AG04450 (cell line): ENCODE measurements at places on chromosomes 6 and 20.

GRCh38 chr6:117555882-117556498 lies 46.3 kb downstream of the GOPC start:
- no peak for DNase-seq

- no peak for DNase-seq
Observed at GRCh38 chr6:151805286-151805840, 2.1 kb upstream of the ESR1 start.

- no peak for DNase-seq
Observed at GRCh38 chr6:69019832-69020231, 384.8 kb downstream of the ADGRB3 start.

GRCh38 chr20:11143481-11143880 lies 469.7 kb upstream of the JAG1 start:
- no peak for DNase-seq

- DNase-seq = no peak
Observed at GRCh38 chr6:123417535-123417934, 219.2 kb downstream of the TRDN start.

- DNase-seq = no peak
Observed at GRCh38 chr6:72535124-72535523, 86.7 kb upstream of the KCNQ5 start.

- no peak for DNase-seq
Observed at GRCh38 chr20:34888468-34888867, 12.1 kb downstream of the ACSS2 start.

- DNase-seq = no peak
Observed at GRCh38 chr20:62772103-62772611, 24.1 kb upstream of the MRGBP start.

- DNase-seq = peak; percentile 29
Observed at GRCh38 chr20:24160563-24161281, 172.1 kb upstream of the GGTLC1 start.

- DNase-seq = no peak
Observed at GRCh38 chr20:17142666-17143065, 84.2 kb upstream of the PCSK2 start.

GRCh38 chr6:151392427-151392826 lies 1.1 kb upstream of the ZBTB2 start:
- DNase-seq = no peak

GRCh38 chr20:34954904-34955230 lies 739 bp downstream of the GSS start:
- DNase-seq = no peak

DNA sequence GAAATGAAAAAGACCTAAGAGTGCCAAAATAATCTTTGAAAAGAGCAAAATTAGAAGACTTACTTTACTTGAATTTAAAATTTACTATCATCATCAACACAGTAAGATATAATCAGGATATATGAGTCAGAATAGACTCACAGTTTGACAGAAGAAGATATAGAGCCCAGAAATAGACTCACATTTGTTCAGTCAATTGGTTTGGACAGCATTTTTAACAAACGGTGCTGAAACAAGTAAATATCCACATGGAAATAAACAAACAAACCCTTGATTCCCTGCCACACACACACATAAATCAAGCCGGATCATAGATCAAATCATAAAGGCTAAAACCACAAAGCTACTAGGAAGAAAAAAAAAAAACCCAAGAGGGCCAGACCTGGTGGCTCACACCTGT lies 291.1 kb downstream of the ADGRG6 start:
- DNase-seq = no peak

DNA sequence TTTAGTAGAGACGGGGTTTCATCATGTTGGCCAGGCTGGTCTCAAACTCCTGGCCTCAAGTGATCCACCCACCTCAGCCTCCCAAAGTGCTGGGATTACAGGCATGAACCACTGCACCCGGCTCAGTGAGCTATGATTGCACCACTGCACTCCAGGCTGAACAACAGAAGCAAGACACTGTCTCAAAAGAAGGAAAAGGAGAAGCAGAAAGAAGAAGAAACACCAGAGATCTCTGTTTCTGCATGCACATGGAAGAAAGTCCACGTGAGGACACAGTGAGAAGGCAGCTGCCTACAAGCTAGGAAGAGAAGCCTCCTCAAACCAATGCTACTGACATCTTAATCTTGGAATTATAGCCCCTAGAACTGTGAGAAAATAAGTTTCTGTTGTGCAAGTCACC lies 16.0 kb downstream of the ECT2L start:
- DNase-seq = no peak

GRCh38 chr20:36334281-36335205 lies 28.4 kb downstream of the DLGAP4 start:
- no peak for DNase-seq

DNA sequence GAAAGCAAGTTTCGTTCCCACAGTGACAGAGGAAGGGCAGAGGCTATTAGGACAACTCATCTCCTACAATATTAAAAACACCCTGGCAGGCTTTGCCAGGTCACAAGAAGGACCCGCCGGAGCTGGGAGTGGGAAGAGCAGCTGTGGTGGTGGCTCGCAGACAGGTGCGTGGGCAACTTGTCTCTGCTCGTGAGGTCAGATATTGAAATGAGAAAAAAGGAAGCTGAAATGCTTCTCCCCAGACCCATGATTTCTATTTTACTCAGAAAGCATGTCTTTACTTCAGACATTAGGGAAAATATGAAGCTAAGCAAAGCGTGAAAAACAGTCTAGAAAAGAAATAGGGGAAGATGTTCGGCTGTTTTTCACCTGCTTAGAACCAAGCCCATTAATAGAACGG lies 166.3 kb upstream of the EEF1E1 start:
- no peak for DNase-seq

DNA sequence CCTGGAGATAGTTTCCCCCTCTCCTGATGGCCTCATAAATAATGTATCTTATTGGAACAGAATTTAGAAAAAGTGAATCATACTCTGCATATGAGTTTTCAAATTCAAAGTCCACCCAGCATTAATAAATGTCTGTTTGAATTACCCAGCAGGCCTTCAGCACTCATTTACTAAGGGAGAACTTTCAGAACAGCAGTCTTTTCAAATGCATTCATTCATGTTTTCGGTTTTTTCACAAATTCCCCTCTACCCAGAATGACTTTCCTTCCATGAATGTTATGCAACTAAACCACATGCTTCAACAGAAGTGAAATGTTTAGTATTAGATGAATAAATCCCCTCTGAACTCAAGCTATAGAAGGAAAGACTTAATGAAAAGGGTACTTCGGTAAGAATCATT lies 92.4 kb downstream of the RTN4IP1 start:
- no peak for DNase-seq

- no peak for DNase-seq
Observed at GRCh38 chr6:129920103-129920798, 59.1 kb upstream of the TMEM244 start.

GRCh38 chr20:3782597-3782996 lies 1.3 kb upstream of the SPEF1 start:
- DNase-seq = no peak

GRCh38 chr6:53999088-53999755 lies 112.0 kb upstream of the MLIP start:
- no peak for DNase-seq

GRCh38 chr20:18638768-18639167 lies 50.9 kb downstream of the DTD1 start:
- no peak for DNase-seq

GRCh38 chr6:5087389-5087788 lies 2.2 kb downstream of the PPP1R3G start:
- no peak for DNase-seq

- DNase-seq = no peak
Observed at GRCh38 chr6:85506441-85507093, 56.7 kb downstream of the NT5E start.

- no peak for DNase-seq
Observed at GRCh38 chr20:19008497-19008896, 194.9 kb downstream of the SCP2D1 start.

- peak; percentile 33 for DNase-seq
Observed at GRCh38 chr20:24917797-24918578, 31.1 kb upstream of the CST7 start.

GRCh38 chr6:157514659-157515496 lies 133.9 kb downstream of the ZDHHC14 start:
- DNase-seq = no peak

DNA sequence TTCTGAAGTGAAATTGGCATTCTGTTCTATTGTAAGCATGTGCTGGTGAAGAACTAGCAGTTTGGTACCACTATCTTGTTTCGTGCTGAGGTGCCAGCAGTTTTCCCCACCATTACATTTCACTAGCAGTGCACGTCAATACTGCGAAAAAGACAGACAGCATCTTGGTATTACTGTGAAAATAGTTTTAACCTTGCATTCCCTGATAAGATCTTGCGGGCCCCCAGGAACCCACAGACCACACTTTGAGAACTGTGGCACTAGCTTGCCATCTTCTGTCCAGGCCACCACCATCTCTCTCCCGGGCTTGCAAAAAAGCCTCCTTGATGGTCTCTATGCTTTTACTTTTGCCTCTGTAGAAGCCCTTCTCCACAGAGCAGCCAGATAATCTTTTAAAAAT lies 185.7 kb downstream of the BACH2 start:
- DNase-seq = no peak

DNA sequence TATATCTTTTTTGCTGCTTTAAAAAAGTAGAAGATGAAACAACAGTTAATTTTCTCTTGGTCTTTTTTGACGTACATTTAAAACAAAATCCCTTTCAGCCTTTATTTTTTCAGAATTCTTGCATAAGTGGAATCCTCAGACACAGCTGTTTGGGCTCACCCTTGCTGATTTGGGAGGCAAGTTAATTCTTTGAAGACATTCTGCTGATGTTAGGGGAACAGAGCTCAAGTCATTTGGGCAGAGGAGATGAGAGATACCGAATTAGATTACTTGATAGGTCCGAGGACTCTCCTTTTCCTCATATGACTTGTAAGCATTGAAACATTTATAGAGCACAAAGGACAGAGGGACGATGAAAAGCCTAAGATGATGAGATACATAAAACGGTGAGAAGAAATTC lies 567.9 kb upstream of the CITED2 start:
- no peak for DNase-seq

- no peak for DNase-seq
Observed at GRCh38 chr6:84575264-84575663, 189.1 kb downstream of the TBX18 start.

- no peak for DNase-seq
Observed at GRCh38 chr6:166667796-166668610, 41.0 kb upstream of the RPS6KA2 start.

- DNase-seq = no peak
Observed at GRCh38 chr6:11149551-11149950, 38.0 kb upstream of the ERVFRD-1 start.

DNA sequence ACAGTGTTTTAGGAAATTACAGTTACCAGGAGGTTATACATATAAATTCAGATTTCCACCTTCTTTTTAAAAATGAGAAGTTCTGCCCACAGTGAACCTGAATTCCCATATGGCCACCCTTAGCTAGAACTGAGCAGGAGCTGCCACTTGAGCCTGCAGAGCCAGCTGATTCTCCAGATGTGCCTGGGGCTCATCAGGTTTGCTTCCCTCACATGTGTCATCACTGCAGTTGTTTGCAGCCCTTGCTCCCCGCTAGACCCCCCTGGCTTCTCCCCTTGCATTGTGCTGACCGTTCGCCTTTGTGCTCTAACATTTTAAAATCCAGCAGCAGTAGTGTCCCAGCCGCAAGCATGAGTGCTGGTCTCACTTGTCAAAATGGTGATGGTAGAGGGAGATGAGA lies 131.1 kb downstream of the UTRN start:
- no peak for DNase-seq

DNA sequence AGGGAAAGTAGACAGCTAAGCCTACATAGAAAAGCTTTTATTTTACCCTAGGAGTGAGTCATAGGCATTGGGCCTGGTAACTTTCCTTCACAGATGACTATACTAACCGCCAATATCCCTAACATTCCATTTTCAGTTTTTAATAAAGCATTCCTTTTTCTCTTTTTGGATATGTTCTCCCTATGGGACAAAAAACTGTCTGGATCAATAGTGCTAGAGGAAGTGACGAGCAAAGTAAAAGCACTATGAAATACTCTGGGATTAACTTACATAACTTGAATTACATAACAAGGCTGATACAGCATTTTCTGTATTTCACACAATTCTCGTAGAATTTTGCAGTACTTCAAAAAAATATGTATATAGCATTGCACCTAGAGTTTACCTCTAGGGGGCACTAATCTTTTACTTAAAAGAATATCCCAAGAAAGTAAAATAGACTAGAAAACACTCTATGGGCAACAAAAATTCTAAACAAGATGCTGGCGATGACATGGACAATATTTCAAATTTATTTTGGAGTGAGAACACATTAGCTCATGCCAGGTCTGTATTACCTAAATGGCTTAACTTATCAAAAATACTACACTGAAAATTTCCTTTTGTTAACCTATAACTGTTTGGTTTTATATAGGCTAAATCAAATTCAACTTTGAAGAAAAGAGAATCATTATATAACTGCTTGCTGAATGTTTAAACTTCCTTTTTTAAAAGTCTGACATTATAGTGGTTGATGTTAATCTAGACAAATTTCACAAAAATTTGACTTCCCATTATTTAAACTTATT lies 66.3 kb upstream of the DST start:
- DNase-seq = no peak

DNA sequence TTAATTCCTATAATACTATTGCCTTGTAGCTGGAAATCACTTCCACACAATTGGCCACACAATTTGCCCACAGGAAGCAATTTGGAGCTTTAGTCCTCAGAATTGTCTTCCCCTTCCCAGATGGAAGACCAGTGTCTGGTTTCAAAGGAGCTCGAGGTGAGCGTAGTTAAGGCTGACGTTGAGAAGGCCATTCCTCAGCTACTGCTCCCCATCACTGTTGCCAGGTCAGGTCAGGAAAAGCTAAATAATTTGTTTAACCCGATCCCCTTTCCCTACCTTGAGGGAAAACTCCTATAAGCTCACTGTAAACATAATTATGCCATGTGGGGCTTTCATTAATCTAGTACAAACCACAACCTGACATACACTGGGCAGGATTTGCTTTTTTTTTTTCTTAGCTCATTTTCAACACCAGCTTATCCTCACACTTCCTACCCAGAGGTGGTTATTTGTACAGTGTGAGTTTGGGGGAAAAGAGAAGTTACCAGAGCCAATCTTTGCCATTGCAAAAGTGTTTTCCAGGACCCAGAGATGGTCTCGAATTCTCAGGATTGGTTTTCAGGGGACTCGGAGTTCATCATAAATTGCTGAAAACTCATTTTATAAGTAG lies 242.7 kb downstream of the CLIC5 start:
- no peak for DNase-seq
